Lung (tissue), 17 donors: ENCODE measurements at places on chromosomes 4 and X.

GRCh38 chr4:33425936-33426335 lies 2705.8 kb downstream of the PCDH7 start:
- no peak for DNase-seq

DNA sequence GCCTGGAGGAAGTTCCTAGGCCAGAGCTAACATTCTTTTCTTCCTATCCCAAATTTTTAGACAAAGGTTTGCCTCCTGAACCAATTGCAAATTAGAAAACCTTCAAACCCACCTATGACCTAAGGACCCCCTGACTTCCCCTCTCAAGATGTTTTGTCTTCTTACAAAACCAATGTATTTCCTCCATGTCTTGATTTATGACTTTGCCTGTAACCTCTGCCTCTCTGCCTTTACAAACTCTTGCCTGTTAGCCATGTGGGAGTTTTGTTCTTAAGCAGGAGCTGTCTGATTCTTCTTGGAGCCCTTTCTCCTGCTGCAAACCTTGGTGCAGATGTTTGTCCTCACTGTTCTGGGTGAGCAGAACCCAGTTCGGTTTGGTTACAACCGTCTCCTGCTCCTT lies 222.3 kb upstream of the BOD1L1 start:
- peak; percentile 25 for DNase-seq

DNA sequence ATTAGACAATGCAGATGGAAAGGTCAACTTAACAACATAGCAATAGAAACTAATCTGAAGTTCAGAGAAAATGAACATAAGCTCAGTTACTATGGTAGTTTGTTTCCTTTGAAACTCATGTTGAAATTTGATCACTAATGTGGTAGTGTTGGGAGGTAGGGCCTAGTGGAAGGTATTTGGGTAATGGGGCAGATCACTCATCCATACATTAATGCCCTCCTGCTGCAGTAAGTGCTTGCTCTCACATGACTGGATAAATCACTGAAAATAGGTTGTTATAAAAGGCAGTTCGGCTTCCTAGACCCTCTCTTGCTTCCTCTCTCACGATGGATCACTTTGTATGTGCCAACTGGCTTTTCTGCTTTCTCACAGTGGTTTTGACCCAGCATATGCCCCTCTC lies 567.4 kb upstream of the GALNT7 start:
- DNase-seq, result no peak

GRCh38 chr4:45043911-45044310 lies 317.6 kb upstream of the GNPDA2 start:
- DNase-seq, result no peak

- DNase-seq, result peak; percentile 2
Observed at GRCh38 chr4:132934911-132935310, 214.2 kb upstream of the PCDH10 start.

DNA sequence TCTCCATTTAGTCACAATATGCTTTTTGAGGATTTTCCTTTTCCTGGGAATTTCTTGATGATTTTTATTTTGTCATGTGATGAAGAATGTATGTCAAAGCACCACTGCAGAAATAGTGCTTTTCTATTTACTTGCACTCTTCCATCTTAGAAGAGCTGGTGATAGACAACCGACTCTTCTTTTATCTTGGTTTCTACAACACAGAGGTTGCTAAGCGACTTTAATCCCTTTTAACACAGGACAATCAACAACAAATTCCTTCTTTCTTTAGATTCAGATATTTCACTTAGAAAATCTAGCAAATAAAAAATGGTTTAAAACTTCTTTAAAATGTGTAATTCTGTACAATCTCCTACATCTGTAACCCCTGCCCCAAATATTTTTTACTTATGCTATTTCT lies 34.6 kb downstream of the TET2 start:
- DNase-seq, result peak; percentile 54

GRCh38 chr4:175954685-175955084 lies 111.0 kb upstream of the WDR17 start:
- no peak for DNase-seq

DNA sequence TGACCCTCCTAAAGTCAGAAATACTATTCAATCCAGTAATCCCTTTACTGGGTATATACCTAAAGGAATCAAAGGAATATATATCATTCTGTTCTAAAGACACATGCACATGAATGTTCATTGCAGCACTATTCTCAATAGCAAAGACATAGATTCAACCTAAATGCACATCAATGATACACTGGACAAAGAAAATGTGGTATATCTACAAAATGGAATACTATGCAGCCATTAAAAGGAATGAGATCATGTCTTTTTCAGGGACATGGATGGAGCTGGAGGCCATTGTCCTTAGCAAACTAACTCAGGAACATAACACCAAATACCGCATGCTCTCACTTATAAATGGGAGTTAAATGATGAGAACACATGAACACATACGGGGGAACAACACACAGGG lies 306.0 kb upstream of the EPHA5 start:
- DNase-seq, result no peak

DNA sequence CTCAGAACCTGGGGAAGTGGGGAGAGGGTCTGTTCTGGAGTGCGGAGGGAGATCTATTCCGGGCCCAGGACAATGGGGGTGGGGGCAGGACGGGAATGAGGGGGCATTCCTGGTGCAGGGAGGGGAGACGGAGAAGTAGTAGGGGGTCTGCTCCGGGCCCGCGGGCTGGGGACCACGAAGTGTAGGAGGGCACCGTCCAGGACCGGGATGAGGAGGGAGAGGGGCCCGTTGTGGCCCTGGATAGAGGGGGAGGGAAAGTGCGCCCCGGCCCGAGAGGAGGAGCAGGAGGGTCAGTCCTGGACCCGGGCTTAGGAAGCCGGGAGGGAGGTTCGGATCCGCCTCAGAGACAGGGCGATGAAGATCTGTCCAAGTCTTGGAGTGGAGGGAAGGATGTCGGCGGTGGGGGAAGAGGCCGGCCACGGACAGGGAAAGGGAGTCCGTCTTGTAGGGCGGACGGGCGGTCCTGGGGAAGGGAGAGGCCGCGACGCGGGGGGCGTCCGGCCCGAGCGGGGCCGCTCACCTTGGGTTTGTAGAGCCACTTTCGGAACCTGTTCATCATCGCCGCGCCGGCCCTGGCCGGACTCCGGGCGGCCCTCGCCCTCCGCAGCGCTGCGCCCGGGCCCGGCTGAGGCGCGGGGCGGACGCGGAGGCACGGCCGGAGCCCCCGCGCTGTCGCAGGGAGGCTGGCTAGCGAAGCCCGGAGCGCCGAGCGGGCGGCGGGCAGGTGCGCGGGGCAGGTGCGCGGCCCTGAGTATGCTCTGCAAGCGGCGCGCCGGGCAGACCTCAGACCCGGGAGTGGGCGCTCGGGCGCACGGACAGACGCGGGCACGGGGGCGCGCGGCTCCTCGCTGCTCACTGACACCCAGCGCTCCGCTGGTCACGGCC lies at the start of gene ZFYVE28:
ZFYVE28 (minus strand) TSS at position 881 of the 885 bp plus-strand sequence; CDS start at position 559, 322 bp downstream.
- no peak for DNase-seq

- DNase-seq, result no peak
Observed at GRCh38 chrX:111431001-111431400, 19.0 kb upstream of the DCX start.

DNA sequence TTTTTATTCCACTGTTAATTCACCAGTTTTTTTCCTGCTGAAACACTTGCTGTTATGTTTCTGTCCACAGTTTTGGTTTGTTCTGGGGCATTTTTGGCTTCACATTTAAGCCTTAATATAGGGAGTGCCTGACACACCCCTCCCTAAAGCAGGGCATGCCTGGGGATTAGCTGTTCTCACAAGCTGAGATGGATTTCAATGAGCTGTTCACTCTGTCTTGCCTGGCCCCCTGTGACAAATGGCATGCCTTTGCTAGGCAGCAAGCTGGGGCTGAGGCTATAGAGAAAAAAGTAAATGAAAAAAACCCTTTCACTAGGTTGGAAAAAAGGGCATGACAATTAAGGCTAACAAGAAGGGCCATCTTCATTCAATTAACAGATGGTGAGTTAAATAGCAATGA lies 22.4 kb downstream of the LPAR4 start:
- DNase-seq, result no peak

DNA sequence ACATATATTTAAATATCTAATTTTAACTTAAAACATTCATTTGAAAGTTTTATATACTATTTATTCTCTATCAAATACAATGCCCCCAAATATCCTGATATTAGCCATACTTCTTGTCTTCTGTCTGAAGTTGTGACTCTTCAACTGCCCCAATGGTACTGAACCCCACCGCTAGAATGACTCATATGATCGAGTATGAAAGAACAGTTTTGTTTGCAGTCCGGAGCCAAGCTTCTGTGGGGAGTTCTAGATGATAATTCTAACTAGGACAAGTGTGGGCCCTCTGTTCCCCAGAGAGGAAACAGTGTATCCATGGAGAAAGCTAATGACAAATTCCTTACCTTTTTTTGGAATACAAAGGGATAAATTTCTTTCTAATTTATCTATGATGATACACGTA lies 24.7 kb upstream of the CT47A1 start:
- DNase-seq, result no peak

- DNase-seq, result no peak
Observed at GRCh38 chr4:120771907-120772306, 150.6 kb downstream of the PRDM5 start.

- DNase-seq, result no peak
Observed at GRCh38 chr4:7668271-7668670, 233.5 kb upstream of the PSAPL1 start.

- no peak for DNase-seq
Observed at GRCh38 chrX:123489011-123489410, 243.8 kb downstream of the THOC2 start.

- DNase-seq, result peak; percentile 34
Observed at GRCh38 chr4:183860731-183861130, 44.4 kb upstream of the STOX2 start.

DNA sequence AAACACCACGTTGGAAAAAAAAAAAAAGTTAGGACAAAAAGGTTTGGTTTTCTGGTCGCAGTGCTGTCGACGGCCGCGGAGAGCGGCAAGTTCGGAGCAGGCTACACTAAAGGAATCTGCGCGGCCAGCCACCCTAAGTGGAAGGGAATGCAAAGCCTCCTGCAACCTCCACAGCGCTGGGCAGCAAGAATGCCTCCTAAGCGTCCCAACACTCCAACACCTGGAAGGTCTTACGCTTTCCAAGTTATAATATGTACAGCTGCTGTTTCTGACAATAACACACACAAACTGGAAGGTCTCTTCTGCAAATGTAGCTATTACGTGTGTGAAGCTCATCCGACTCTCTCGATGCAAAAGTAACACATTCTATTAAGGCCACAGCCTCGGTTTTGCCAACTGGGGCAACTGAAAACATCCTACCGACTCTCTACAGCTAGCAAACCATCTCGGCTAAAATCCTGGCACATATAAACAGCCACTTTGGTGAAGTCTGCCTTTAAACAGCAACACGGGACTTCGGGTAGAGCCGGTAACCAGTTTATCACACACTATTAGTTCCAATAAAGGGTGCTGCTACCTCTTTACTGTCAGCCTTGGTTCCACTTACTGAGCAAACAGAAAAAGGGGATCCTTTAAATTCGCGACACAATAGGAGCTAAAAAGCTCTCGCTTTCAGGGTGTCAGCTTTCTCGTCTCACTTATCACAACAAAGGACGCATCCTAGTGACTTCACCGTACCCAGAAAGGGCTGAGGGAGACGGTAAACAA lies 895 bp downstream of the SMIM14 start:
- DNase-seq, result peak; percentile 82

GRCh38 chr4:147617841-147618691 lies 869 bp downstream of the TMEM184C start:
- DNase-seq, result no peak

DNA sequence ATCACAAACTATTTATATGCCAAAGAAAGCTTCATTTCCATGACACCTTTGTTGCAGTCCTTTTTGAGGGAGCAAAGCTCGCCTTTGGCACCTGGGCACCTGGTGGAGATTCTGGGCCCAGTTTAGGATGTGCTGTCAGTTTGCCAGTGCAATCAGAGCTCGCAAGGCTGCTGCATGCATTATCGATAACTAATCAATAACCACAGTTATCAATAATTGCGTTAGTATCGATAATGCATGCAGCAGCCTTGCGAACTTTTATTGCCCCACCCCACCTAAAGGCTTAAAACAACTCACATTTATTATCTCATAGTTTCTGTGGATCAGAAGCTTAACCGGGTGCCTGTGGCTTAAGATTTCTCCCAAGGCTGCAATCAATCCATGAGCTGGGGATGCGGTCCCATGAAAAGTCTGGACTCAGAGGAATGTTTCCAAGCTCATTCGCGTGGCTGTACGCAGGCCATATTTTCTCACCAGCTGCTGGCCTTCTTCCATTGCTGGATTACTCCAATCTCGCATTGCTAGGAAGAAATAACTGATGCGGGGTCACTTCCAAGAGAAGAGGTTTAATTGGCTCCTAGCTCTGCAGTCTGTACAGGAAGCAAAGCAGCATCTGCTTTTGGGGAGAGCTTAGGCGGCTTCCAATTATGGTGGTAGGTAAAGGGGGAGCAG lies 6.2 kb upstream of the AFAP1 start:
- DNase-seq, result peak; percentile 78

- DNase-seq, result no peak
Observed at GRCh38 chr4:6705646-6706045, 4.0 kb downstream of the MRFAP1L1 start.

- peak; percentile 33 for DNase-seq
Observed at GRCh38 chrX:87873347-87873941, 355.8 kb downstream of the KLHL4 start.

- DNase-seq, result peak; percentile 19
Observed at GRCh38 chr4:23828020-23828715, 61.7 kb downstream of the PPARGC1A start.

DNA sequence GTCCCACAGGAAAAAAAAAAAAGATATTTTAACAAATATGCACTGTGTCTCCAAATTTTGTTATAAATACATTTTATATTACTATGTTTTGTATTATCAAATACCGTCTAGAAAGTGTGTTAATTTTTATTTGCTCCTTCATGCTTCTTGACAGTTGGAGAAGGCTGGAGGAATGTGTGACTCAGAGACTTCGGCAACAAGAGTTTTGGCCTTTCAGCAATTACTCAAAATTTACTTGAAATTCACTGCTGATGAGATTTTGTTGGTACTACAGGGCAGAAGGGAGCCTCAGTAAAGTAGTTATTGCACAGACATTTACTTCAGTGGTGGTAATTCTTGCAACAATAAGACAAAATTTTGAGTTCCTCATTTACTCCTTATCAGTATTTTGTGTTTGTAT lies 2164.0 kb downstream of the PCDH7 start:
- DNase-seq, result no peak

GRCh38 chr4:184955636-184956035 lies 62.7 kb upstream of the HELT start:
- no peak for DNase-seq

GRCh38 chrX:96987228-96987627 lies 103.5 kb downstream of the RPA4 start:
- no peak for DNase-seq

- no peak for DNase-seq
Observed at GRCh38 chrX:82775426-82775825, 732.7 kb upstream of the POU3F4 start.

GRCh38 chrX:115373308-115373707 lies 83.8 kb downstream of the LUZP4 start:
- DNase-seq, result no peak

DNA sequence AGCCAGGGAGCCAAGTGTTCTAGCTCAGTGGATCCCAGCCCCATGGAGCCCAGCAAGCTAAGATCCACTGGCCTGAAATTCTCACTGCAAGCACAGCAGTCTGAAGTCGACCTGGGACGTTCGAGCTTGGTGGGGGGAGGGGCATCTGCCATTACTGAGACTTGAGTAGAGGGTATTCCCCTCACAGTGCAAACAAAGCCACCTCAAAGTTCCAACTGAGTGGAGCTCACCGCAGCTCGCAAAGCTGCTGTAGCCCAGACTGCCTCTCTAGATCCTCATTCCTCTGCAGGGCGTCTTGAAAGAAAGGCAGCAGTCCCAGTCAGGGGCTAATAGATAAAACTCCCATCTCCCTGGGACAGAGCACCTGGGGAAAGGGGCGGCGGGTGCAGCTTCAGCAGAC lies 226.3 kb downstream of the ZIC3 start:
- DNase-seq, result no peak
